Cortex of kidney (tissue), 1 donor: ENCODE measurements at places on chromosomes 7 and 10.

DNA sequence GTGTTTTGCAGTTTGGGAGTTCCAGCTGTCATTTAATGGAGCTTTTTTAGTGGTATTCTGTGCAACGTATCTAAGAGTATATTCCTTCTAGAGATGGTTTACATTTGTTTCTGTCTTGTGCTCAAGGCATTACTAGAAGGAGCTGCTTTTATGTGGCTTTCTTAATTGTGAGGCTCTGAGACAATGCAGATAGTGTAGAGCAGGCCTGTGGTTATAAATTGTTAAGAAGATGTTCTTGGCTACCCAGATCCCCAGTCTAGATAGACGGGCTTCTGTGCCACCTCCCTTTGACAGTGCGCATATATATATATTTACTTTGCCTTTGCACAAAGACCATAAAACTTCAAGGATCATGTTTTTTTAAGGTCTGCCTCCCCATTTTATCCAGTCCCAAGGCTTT, 160.8 kb upstream of the PODXL start:
- DNase-seq = no peak

DNA sequence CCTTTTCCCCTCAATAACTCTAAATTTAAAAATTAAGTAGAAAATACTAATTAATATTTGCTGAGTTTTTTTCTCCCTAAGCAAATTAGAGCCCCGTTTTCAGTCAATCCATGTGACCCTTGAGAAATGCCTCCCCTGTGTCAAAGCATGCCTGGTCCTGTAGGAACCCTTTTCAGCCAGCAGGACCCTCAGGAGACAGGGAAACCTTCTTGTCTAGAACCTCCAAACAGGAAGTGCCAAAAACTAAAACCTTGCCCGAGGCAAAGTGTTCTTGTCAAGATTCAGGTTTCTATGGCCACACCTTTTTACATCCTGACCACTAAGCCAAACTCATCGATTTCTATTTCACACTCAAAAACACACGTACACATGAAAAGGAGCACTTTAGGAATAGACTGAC, 60.1 kb upstream of the NFE2L3 start:
- DNase-seq = no peak

DNA sequence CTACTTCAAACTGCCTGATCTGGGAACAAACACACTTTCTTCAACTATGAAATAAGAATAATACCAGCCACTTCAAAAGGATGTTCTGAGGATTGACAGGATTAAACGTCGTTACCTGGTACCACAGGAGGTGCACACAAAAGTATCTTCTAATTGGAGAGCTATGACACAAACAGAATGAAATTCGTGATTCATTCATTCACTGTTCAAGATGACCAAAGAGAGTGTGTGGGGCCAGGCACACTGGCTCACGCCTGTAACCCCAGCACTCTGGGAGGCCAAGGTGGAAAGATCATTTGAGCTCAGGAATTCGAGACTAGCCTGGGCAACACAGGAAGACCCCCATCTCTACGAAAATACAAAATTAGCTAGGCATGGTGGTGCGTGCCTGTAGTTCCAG, 50.9 kb downstream of the SFMBT2 start:
- DNase-seq = no peak

- no peak for DNase-seq
Measured at GRCh38 chr10:9188022-9188810, 1133.7 kb downstream of the GATA3 start.

- DNase-seq = no peak
Measured at GRCh38 chr7:137606061-137606674, 240.6 kb downstream of the DGKI start.

DNA sequence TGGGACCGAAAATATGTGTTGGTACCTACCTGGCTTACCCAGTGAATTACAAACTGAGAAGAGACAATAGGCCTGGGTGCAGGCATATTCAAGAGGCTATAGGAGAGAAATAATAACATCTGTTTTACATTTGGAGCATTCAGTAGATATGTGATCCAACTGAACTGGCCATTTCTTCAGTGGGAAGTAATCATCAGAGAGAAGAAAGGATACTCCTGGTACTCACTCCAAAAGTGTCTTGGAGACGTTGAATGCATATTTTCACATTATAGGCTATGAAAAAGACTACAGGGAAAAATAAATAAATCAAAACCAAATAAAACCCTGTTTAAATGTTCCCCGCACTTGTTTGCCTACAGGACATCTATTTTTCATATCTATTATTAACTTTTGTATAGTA, 1680.3 kb downstream of the REEP3 start:
- DNase-seq = no peak

DNA sequence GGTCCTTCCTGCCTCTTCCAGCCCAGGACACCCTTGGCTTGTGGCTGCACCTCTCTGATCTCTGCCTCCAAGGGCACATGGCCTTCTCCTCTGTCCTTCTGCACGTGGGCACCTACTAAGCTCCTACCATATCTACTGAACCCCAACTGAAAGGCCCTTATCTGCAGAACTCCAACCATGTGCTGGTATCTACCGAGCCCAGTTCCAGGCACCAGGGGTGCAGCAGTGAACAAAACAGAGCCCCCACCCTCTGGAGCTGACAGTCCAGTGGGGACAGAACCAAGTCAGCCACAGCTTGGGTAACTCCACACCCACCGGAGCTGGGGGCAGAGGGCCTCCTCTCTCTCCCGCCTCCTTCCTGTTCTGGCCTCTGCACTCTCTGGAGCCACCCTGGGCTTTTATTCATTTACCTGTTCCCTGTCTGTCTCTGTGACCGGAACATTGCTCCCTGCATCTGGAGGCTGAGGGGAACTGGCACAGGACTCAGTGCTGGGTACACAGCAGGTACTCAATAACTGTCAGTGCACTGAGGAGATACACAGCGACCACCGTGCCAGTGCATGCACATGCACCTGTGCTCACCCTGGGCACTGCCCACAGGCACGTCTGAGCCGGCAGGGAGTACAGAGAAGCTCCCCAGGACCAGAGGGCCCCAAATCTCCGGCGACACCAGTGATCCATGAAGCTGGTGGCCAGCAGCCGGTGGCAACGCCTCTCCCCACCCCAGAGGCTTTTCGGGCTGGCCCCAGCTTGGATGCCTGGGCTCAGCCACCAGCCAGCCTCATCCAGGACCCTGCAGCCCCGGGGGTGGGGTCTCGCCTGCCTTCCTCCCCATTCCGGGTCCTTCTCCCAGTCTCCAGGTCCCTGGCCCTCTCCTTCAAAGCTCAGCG, 2.0 kb downstream of the MICALL2 start:
- DNase-seq = no peak

DNA sequence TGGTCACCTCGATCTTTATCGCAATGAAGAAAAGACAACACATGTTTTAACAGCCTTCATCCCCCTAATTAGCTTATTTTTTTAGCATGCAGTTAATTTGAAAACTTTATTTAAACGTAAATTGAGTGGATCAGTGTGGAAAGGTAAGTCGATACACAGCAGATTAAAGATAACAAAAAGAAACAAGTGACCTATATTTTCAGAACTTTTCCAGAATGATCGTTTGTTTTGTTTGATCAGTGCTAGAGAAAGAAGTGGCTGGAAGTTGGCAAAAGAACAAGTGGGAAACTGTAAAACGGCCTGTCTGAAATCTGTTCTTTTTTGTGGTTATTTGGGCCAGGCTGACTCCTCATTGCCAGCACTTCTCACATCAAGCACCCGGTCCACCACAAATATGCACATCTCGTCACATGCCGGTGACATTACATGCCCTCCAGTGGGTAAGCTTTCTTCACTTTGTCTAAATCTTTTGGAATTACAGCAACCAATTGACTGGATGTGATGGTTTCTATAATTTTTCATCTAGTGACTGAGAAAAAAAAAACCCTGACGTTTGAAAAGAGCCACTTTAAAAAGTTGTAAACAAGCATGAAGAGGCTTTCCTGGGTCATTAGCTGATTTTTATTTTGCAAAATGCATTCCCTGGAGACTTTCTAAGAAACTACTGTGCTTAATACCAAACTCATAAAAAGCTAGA, 33.2 kb downstream of the C7orf33 start:
- no peak for DNase-seq

DNA sequence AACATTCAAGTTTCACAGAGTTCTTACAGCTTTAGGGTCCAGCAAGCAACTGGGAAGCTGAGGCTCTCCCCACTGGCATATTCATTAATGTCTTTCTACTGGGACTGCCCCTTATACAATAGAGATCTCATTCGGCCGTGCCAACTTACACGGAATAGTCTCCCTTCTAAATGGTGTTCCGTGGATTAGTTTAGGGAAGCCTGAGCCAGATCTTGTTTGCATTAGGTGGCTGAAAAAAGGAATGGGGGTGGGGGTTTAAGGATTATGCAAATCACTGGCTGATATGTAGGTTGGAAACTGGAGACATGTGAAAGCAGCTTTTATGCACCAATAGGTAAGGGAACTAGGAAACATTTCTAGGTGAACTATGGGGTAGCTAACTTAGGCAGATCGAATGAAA, 218.3 kb downstream of the TRIL start:
- no peak for DNase-seq

- no peak for DNase-seq
Measured at GRCh38 chr7:75650062-75650461, 88.7 kb downstream of the HIP1 start.

GRCh38 chr7:39321909-39322498, 244.2 kb upstream of the YAE1 start:
- DNase-seq = no peak

DNA sequence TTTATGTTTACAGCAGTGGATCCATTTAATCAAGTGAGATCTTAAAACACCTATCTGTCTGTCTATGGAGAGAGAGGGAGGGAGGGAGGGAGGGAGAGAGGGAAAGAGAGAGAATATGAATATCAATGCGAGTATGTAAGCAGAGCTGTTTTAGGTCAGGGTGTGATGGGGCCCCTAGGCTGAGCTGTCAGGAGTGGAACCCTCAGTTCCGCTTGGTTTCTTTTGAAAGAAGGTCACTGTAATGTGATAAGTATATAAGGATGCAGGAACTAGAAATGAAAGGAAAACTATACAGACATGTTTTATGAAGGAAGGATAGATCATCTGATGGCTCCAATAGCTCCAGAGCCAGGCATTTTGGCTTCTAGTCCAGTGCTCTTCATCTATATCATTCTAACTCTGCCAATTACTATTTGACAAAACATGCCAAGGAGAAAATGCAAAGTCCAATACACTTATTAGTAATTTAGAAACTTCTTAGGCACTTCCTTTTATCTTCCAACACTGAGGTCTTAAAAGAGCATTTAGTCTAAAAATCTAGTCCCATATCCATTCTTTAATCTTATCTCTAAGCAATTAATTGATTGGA, 70.3 kb downstream of the NRCAM start:
- no peak for DNase-seq

GRCh38 chr10:44004913-44005787, 356.5 kb upstream of the ZNF32 start:
- no peak for DNase-seq

DNA sequence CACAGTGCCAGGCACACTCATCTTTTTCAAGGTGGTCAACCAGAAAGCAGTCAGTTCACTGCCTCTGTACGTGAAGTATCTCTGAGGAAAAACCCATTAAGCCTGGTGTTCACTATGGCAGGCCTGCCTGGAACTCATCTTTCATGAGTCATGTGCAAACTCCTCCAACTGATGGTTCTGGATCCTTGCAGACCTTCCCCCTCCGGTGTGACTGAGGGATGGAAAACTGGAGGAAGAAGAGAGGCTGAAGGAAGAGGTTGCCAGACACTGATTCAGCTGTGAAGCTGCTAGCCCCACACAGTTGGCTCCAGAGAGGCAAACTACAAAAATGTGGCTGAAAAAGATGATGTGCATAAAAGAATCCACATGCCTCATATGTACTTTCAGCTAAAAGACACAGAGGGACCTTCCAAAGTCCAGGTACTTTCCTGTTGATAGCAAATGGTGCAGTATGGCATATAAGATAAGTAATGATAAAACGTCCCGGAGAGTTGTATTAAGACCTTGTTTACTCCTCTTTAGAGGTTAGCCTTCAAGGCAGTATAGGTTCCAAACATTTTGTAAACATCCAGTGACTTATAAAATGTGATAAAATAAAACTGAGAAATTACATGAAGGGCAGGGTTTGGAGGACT, 2.7 kb downstream of the CYP3A5 start:
- no peak for DNase-seq

GRCh38 chr10:21423338-21423737, 102.1 kb downstream of the SKIDA1 start:
- no peak for DNase-seq

DNA sequence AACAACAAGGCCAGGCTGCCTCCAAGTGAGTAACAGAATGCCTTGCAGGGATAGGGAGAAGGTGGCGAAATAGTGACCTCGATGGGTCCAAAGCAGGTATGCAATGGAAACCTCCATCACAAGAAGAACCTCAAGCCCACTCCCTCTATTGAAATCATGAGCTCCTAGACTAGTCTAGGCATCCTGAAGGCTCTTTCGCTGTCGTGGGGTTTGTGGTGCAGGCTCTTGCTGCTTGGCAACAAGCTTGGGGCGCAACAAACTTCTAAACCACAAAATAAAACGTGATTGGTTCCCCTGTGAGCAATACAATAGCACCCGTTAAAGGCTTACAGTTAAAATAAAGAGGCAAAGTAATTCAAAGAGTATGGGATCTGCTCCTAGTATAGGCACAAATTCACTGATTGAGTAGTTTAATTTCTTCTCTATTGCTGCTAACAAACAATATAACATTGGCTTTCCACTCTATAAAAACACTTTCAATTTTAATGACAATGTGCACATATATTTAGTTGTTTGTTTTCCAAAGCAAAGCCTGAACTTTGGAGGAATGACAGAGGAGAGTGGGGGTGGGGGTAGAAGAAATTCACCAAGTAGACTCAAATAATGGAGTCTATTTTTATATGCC, 64.1 kb downstream of the C10orf67 start:
- no peak for DNase-seq

- no peak for DNase-seq
Measured at GRCh38 chr10:66917104-66917503, 8.7 kb upstream of the LRRTM3 start.

GRCh38 chr7:51356849-51357516, 40.4 kb upstream of the COBL start:
- DNase-seq = no peak

DNA sequence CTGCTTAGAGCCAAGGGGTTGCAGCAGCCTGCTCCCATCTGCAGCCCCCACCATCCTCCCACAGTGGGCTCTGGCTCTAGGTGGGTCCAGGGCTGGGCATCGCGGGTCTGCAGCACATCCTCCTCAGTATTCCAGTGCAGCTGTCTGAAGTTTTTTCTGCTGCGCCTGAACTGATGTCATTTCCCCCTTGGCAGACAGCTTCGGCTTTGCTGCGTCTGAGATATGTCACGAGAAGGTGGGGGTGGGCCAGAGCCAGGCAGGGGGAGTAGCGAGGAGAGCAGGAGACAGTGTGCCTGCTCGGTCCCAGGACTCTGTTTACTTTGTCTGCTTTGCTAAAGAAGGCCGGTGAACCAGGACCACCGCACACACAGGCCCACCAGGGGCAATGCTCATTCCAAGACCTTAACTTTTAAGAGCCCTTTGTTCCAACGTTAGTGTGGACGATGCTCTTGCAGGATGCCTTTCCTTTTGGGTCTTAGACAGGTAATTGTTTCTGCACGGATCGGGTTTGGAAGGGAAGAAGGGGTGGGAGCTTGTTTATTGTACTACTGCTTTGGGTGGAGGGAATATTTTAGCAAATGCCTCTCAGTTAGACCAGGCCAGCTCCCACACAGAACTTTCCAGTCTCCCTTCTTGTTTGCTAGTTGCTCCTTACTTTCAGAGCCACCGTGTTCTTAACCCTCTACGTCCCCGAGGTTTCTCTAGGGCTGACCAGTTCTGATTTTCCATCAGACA, 32.4 kb downstream of the WBP1L start:
- DNase-seq = no peak

GRCh38 chr7:2566348-2566889, 7.6 kb downstream of the IQCE start:
- DNase-seq = no peak
